ENCODE measurements at places on chromosomes 11 and 22.

DNA sequence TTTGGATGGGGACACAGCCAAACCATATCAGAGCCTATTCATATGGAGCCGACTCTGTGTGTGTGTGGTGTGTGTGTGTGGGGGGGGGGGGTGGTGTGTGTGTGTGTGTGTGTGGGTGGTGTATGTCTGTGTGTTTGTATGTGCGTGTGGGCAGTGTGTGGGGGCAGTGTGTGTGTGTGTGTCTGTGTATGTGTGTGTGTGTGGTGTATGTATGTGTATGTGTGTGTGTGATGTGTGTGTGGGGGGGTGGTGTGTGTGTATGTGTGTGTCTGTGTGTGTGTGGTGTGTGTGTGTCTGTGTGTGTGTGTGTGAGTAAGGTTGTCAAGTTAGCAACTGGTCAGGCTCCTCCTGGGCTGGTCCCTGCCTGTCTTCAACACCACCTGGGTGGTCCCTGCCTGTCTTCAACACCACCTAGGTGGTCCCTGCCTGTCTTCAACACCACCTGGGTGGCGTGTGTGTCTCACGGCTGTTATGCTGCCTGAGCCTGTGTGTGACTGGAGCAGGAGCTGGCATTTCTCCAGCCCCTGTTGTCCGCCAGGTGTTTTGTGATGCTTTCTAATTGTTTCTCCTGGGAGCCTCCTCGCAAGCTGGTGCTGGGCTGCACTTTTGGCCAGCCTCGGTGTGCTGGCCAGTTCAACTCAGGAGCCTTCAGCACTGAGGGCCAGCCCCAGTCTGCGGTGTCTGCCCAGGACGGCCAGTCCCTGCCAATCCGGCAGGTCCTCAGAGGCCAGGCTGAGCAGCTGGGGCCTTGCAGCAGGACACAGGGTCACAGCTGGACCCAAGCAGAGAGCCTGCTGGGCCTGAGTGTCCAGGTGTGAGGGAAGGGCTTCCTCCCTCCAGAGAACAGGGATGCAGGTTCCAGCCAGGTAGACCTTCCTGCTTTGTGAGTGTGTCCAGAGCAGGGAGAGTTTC is 21.5 kb upstream of the PVALB start:
- no peak for DNase-seq

GRCh38 chr11:36150986-36151385 is 138.2 kb downstream of the COMMD9 start:
- no peak for DNase-seq

DNA sequence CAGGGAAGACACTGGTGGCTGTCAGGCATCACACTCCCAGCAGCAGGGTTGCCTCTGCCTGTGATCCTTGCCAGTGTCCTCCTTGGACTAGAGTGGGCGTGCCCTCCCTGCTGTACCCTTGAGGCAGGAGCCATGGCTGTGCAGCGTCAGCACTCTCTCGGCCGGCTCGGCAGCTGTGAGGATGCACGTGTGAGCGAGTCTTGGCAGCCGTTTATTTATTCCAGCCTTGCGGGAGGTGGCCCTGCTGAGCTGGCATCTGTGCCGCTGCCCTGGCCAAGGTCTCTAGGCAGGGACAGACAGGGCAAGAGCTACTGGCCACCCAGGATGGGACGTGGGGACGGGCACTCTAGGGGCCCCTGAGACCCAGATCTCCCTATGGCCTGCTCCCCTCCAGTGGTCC is 33.9 kb downstream of the TSPAN4 start:
- no peak for DNase-seq

DNA sequence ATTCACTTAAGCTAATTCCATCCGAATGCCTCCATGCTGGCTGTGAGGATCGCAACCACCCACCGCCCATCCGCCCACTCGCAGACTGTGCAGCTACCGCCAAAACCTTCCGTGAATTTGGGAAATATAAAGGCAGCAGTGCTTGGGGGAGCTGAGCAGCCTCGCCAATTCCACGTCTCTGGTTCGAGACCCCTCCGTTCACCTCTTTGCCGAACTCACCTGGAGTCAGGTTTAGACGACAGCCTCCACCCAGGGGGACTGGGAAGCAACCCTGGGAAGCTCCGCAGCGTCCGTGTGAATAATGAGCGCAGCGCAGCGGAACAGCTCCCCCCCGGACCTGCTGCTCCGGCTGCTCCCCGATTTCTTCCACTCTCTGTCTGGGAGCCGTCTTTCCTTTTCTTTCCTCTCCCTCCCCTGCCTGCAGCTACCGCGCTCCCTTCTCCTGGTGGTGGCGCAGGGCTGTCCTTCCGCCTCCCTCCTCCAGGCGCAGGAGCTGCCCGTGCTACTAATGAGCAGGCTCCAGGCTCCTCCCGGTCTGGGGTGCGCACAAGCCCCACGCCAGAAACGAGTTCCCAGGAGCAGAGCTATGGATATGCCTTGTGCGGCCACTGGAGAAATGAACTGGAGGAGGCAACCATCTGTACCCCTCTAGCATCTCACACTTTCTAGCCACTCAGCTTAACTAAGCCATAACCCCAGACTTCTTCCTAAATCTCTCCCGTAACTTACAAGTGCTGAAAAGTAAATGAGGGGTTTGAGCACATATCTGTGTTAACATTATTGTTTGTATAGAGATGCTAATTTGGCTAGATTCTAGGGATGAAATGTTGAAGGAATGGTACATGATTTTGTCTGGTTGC is 107.3 kb downstream of the XKR3 start:
- no peak for DNase-seq

GRCh38 chr11:96090711-96091110 is 166.8 kb upstream of the MTMR2 start:
- no peak for DNase-seq

GRCh38 chr11:79536155-79536917 is 95.5 kb upstream of the TENM4 start:
- DNase-seq = no peak

GRCh38 chr11:21933095-21933494 is 259.8 kb upstream of the ANO5 start:
- DNase-seq = no peak

- peak; percentile 65 for DNase-seq
Measured at GRCh38 chr11:128520206-128520887, 67.0 kb downstream of the ETS1 start.

- no peak for DNase-seq
Measured at GRCh38 chr22:31750365-31751284, 693 bp upstream of the PRR14L start.

- no peak for DNase-seq
Measured at GRCh38 chr11:14065141-14065540, 102.6 kb downstream of the SPON1 start.

DNA sequence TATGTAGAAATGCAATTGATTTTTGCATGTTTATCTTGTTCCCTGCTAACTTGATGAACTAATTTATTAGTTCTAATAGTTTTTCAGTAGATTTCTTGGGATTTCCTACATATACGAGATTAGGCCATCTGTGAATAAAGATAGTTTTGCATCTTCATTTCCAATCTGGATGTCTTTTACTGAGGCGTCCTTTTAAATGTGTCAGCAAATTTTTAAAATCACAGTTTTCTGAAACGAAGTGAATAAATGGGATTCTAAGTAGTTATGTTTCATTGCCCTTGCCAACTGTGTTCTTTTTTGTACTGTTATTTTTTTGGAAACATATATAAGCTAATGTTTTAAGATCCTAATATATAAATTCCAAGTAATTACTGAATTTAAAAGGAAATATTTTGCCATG is 50.0 kb downstream of the CYP2R1 start:
- DNase-seq = no peak

GRCh38 chr11:72039031-72039855 is 40.5 kb downstream of the IL18BP start:
- no peak for DNase-seq

DNA sequence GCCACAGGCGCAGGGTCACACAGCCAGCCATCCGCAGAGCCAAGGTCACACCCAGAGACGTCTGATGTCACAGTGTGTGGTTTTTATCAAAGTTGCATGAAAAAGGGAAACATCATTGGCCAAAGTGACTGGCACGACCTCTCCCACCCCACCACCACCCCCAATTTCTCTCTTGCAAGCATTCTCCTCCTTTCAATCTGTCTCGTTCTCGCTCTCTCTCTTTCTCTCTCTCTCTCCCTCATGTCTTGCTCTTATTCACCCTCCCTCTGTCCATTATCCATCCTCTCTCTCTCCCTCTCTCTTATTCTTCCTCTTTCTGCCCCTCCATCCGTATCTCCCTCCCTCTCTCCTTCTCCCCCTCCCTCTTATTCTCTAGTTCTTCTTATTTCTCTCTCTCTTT is 40.6 kb downstream of the MN1 start:
- DNase-seq = no peak

DNA sequence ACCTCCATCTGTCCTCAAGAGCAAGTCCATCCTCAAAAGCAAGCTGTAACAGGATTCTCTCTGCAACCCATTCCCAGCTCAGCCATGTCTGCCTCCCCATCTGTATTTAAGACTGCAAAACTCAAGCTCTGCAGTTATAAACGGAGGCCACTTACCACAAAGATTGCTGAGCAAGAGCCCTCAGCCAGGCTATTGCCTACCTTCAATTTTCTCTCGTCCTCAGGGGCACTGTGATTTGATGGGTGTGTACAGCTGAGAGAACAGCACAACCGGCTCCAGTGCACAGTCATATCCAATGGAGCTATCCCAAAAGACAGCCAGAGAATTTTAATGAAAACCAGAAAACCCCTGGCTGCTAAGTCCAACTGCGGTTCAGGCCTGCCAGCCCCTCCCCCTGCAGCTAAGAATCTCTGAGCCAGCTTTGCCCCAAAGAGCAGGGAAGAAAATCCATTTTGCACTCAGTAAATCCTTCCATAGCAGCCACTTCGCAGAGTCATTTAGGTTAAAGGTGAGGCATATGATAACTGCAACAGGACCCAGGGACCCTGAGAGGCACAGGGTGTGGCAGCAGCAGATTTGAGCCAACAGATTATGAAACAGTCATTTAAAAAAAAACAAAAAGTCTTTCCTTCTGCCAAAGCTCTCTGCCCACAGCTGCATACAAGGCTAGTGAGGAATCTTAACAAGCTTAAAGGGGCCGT is 37.6 kb downstream of the RAB30 start:
- no peak for DNase-seq

DNA sequence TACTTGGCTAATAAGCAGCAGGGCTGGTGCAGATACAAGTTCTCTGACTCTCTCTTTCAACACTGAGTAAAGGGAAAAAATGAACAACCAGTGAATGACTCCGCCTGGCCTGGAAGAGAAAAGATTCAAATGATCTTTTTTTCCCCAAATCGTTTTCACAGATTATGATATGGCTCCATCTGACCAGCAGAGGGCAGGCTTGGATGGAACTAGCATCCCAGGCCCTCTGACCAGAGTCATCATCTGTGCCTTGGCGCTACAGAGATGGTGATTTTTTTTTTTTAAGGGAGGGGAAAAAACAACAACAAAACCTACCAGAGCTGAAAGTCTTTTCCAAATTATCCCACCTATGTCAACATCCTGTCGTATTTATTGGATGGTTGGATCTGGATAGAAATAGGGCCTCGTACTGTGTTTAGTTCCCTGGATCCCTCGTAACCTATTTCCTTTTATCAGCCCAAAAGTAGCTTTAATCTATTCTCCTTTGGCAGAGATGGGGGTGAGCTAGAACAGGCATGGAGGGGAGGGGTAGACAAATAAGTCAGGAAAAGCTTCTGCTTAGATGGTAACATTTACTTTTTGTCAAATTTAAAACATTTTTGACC is 69.7 kb downstream of the PRSS23 start:
- peak; percentile 41 for DNase-seq

- DNase-seq = no peak
Measured at GRCh38 chr11:123145220-123145619, 49.8 kb downstream of the CLMP start.

DNA sequence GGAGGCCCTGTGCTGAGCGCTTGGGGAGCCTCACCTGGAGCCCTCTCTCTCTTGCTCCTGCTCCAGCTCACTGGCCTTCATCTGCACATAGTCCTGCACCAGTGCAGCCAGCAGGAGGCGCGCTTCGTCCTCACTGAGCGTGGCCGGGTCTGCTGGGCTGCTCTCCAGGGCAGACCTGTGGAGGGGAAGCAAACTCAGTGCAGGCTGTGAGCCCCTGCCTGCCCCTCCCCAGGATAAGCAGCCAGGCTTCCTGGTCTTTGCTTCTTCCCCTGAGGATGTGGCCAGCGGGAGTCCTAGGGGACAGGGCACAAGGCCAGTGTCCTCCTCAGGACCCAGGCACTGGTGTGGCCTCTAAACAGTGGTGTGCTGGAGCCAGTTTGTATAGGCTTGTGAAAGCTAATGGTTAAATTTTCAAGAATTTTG is 2.2 kb downstream of the CALCA start:
- DNase-seq = no peak

DNA sequence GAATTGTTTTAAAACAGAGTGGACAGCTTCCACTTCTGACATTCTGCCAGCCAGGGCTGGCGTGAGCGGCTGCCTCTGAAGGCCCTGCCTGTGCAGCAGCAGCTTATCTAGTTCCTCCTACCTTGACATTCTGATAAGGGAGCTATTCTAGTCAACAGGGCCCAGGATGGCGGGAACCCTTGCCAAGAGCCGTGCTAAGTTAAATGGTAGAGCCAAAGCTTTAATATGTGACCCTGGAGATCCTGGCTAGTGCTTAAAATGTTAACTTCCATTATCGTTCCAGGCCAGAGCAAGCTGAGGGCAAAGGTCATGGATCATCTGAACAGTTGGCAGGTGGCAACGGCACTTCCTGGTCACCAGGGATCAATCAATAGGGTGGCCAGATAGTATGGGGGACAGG is 3.5 kb downstream of the KCNJ5 start:
- DNase-seq = no peak

GRCh38 chr11:102930451-102930850 is 25.1 kb downstream of the MMP13 start:
- no peak for DNase-seq

GRCh38 chr11:29627541-29627940 is 389.3 kb downstream of the KCNA4 start:
- no peak for DNase-seq

DNA sequence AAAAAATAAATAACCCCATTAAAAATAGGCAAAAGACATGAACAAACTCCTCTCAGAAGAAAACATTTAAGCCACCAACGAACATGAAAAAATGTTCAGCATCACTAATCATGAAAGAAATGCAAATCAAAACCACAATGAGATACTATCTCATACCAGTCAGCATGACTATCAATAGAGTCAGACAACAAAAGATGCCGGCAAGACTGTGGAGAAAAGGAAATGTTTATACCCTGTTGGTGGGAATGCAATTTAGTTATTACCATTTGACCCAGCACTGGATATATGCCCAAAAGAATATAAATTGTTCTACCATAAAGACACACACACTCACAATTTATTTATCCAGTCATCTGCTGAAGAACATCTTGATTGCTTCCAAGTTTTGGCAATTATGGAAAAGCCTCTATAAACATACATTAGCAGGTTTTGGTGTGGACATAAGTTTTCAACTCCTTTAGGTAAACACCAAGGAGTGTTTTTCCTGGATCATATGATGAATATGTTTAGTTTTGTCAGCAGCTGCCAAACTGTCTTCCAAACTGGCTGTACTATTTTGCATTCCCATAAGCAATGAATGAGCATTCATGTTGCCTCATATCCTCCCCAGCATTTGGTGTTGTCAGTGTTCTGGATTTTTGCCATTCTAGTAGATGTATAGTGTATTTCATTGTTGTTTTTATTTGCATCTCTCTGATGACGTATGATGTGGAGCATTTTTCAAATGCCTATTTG is 28.0 kb downstream of the OR8D1 start:
- no peak for DNase-seq
